Uterus (tissue), 4 donors: ENCODE measurements at places on chromosomes 6 and 20.

DNA sequence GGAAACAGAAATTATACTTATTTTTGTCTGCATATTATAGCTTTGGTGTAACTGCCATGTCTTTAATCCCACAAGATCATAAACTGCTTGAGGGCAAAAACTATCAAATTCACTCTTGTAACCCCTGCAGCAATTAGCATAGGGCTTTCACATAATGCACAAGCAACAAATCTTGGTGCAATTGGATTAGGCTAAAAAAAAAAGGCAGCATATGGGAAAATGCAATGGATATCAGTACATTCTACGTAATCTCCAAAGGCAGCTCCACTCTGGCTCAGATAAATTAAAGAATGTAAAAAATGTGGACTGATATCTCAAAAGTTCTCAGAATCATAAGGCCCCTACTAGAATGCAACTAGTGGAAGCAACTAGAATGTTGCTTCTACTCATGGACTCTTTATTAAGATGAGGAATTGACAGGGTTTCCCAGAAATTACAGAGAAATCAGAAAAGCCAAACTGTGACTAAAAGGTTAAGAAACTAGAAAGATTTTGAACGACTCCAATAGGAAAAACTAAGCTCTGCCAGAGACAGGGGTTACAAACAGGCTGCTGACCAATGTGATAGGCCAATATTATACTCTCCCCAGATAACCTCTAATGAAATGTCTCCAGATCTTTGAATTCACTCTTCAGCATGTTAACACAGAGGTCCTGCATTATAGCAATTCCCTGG lies 55.0 kb downstream of the FILIP1 start:
- DNase-seq = no peak

- DNase-seq = no peak
Measured at GRCh38 chr6:101290346-101290745, 103.2 kb upstream of the GRIK2 start.

DNA sequence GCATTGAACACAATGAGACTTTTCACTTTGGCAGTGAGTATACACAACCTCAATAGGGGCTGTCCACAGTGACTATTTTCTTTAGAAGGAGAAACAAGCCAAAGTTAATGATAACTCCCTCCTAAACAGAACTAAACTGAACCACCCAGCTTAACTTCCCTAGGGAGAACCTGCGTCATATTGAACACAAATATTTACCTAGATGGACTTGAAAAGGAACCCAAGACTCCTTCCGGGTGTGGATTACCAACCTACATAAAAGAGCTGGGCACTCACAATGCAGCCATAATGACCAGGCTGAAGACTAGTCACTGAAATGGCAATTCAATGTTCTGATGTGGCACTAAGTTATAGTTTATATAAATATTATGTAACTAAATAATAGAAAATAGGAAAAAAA lies 160.6 kb downstream of the IBTK start:
- DNase-seq = no peak

DNA sequence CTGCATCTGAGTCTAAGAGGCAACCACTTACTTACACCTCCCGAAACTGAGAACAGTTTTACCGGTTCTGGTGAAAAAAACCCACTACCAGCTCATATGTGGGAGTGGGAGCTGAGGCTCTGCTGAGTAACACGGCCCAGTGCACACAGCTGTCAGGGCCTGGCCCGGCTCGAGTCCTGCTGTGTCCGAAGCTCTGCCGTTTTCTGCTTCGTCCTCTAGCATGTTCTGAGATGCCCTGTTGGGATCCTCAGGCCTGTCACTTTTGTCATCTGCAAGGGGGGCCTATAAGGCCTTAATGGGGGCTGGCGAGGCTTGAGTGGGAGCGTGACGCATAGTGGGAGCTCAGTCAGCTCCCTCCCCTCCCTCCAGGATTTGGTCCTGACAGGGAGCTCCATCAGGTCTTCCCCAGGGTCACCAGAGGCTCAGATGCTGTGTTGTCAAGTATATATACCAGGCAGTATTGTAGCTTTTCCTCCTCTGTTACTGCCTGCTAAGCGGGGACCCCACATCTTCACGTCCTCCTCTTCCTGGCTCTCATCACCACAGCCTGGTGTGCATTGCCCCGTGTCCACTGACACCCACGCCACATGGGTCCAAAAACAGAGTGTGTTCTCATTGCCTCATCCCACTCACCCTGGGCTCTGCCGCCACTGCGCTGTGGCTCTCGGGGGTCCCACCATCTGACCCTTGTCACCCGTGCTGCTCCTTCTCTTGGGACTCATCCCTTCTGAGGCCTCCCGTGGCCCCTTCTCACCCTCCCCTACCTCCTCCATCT lies 45.2 kb upstream of the FANCE start:
- DNase-seq = no peak

DNA sequence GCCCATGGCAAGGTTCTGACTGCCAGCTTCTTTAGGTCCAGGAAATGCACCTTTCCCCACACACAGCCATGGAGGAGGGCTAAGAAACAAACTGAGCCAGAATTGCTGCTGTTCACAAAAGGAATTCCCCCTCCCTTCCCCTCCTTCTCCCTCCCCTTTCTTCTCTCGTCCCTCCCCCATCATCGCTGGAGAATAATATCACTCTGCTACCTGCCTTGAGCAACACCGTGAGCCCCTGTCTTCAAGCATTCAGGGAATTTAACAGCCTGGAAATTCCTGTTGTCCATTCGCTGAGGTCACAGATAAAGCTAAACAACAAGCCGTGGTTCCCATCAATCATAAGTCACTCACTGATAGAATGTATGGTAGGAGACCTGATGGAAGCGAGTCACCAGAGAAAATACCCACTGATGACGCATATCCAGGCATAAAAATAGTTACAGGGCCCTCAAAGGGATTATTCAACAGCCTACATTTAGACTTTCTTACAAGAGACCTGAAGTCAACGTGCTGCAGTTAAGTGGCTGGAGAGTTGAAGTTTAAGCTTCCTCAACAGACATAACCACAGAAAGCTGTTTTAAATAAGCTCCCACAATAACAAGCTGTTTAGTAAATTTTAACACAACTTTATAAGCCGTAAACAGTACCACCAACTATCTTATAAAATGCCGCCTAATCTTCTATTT lies 59.7 kb downstream of the HIVEP2 start:
- DNase-seq = peak; percentile 26

DNA sequence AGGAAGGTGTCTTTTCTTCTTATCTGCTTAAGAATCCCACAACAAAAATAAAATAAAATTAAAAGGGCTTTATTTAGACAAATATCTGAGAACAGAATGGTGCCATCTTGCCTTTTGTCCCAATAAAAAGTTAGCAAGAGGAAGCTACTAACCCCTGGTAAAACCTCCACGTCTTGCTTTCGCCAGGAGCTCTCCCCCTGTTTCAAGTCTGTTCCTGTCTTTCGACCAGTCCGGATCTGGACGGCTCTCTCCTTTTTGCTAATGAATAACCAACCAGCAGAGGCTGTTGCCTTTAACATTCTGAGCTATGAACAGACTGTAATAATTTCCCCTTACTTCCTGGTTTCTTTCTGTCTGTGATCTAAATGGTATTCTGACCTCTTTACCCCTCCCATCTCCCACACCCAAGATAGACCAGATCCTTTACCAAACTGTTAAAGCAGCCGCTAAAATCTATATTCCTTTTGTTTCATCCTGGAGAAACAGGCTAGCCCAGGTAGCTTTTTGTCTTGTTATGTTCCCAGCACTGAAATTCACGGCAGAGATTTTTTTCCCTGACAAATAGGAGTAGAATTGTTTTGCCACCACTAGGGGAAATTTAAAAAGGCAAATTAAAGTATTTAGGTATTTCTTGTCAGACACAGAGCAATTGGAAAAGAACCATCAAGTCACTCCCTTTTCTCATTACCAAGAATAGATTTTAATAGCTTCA lies at the start of gene FRK:
Gene FRK, minus strand, starts transcription at position 320 of the 712 bp plus-strand sequence. CDS start 580 bp downstream, outside the sequence.
- no peak for DNase-seq

DNA sequence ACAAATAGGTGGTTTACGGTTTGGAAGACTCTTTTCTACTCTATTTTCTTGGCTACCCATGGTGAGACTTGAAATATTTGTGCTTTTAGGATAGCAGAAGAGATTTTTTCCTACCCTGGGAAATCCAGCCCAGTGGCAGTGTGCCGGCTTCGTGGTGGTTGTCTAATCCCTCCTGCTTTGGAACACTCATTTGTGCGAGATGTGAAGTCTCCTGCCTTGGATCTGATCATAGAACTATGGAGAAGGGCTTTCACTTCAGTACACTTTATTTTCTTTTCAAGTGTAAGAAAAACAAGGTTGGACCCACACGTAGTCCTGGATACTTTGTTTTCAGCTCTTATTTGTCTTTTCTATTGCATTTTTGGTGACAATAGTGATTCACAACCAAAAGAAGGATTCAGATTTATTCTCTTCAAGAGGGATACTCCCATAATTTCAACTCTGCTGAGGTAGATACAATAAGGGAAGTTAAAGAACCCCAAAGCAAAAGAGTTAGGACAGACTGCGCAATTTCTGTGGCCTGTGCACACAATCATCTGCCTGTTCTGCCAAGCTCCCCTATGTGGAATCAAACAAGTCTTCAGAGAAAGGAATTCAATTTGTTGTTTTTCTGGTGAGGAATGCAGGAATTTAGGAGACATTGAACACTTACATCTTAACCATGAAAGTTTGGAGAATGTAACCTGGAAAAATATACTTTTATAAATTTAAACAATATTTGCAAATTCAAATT lies 413.2 kb downstream of the GJA1 start:
- DNase-seq = no peak

GRCh38 chr6:27031302-27031701 lies 216.2 kb upstream of the PRSS16 start:
- no peak for DNase-seq

DNA sequence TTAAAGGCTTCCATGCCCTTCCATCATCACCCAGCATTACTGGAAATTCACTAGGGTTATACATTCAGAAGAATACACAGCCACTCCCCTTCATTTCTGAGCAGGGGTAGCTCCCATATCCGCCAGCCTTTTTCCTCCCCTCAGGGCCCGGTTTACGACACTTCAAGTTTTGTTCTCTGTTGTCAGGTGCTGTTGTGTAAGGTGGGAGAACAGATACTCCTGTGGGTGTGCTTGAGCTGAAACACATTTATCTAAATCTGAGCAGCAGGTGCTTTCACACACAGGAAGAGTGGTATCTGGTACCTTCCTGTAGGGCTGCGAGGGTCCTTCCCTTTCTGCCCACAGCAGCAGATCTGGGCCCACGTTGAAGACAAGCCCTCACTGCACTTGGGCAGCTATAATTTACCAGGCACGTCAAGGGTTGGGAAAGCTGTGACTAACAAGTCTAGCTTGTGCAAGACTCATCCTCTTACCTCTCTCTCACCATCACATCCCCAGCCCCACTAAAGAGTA lies 215.8 kb upstream of the RREB1 start:
- DNase-seq = no peak

- no peak for DNase-seq
Measured at GRCh38 chr6:6712449-6713403, 124.2 kb downstream of the LY86 start.

GRCh38 chr6:43733471-43734293 lies 36.3 kb upstream of the VEGFA start:
- DNase-seq = no peak
